ENCODE measurements at places on chromosomes 2 and 18. TPM values are rescaled to one million over a fixed set of nuclear protein-coding genes. Genes with fewer than 3 reads are reported as not detected.

Gene MBOAT2
- total RNA-seq = 2.9 TPM

Gene SPATA3
- total RNA-seq = 0.72 TPM

Gene GAL3ST2
- total RNA-seq = 1.1 TPM

Gene ANKRD29
- not detected for total RNA-seq

Gene NETO1
- total RNA-seq = not detected

Gene UPP2
- not detected for total RNA-seq

Gene UGT1A8
- not detected for total RNA-seq

- DNase-seq = no peak
- H3K27me3 ChIP-seq = no peaks in the 10 kb centered on the region
- H3K4me3 ChIP-seq = no peak overlapping the region
Measured at GRCh38 chr2:73968357-73968937, 16.3 kb upstream of the TET3 start.

- H3K36me3 ChIP-seq = no peaks in the 10 kb centered on the region
- DNase-seq = no peak
- H3K27ac ChIP-seq = no peak overlapping the region
- no peaks in the 10 kb centered on the region for H3K27me3 ChIP-seq
Measured at GRCh38 chr2:51997571-51997970, 965.6 kb upstream of the NRXN1 start.

- DNase-seq = peak; percentile 30
- H3K4me1 ChIP-seq = peaks cover 11% of the 10 kb centered on the region
- H3K4me3 ChIP-seq = peak overlapping the region; percentile 33
- H3K27me3 ChIP-seq = no peaks in the 10 kb centered on the region
- no peaks in the 10 kb centered on the region for H3K36me3 ChIP-seq
- H3K27ac ChIP-seq = no peak overlapping the region
Measured at GRCh38 chr2:33497221-33497650, 20.8 kb downstream of the RASGRP3 start.

- H3K4me3 ChIP-seq = no peak overlapping the region
- peaks cover 10% of the 10 kb centered on the region for H3K4me1 ChIP-seq
- no peaks in the 10 kb centered on the region for H3K27me3 ChIP-seq
- H3K27ac ChIP-seq = no peak overlapping the region
Measured at GRCh38 chr2:231640641-231641111, 48.0 kb downstream of the TEX44 start.

DNA sequence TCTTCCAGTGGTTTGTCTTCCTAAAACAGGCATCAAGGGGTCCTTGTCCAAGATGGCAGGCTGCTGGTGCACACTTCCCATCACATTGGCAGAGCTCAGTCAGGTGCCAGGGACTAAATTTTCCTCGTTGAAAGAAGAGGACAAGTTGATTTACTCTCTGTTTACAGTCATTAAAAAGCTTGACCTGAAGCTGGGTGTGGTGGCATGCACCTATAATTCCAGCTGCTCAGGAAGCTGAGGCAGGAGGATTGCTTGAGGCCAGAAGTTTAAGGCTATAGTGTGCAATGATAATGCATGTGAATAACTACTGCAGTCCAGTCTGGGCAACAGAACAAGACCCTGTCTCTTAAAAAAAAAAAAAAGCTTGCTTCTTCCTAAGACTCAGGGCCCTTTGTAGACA, 3.6 kb upstream of the PLB1 start:
- H3K27me3 ChIP-seq = no peaks in the 10 kb centered on the region
- H3K4me1 ChIP-seq = no peaks in the 10 kb centered on the region
- H3K4me3 ChIP-seq = no peak overlapping the region
- no peak for DNase-seq
- H3K27ac ChIP-seq = no peak overlapping the region

DNA sequence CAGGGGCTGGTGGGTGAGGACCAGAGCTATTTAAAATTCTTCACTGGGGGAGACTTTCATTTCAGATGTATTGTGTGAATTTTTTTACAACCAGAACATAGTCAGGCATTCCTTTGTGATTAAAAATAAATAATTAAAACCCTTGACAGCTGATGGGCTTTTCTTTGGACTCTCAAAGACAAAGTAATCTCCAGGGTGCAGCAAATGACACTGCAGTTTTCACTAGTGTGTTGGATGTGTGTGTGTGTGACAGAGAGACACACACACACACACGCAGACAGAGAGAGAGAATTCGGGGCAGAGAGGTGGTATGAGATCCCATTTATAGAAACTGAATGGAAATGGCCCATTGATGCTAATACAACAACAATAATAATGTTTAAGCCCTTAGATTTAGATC, 10.3 kb upstream of the GALNT14 start:
- no peak overlapping the region for H3K4me3 ChIP-seq
- no peak overlapping the region for H3K27ac ChIP-seq
- no peak for DNase-seq
- H3K4me1 ChIP-seq = no peaks in the 10 kb centered on the region
- no peaks in the 10 kb centered on the region for H3K36me3 ChIP-seq
- peaks cover 9% of the 10 kb centered on the region for H3K27me3 ChIP-seq

GRCh38 chr2:146814971-146815370, 1029.9 kb upstream of the ACVR2A start:
- no peak for DNase-seq
- H3K4me1 ChIP-seq = no peaks in the 10 kb centered on the region
- no peaks in the 10 kb centered on the region for H3K36me3 ChIP-seq
- no peak overlapping the region for H3K4me3 ChIP-seq

- H3K27me3 ChIP-seq = no peaks in the 10 kb centered on the region
- no peaks in the 10 kb centered on the region for H3K4me1 ChIP-seq
- no peak overlapping the region for H3K4me3 ChIP-seq
- DNase-seq = no peak
- H3K27ac ChIP-seq = no peak overlapping the region
Measured at GRCh38 chr2:132760405-132760804, 90.4 kb upstream of the LYPD1 start.

DNA sequence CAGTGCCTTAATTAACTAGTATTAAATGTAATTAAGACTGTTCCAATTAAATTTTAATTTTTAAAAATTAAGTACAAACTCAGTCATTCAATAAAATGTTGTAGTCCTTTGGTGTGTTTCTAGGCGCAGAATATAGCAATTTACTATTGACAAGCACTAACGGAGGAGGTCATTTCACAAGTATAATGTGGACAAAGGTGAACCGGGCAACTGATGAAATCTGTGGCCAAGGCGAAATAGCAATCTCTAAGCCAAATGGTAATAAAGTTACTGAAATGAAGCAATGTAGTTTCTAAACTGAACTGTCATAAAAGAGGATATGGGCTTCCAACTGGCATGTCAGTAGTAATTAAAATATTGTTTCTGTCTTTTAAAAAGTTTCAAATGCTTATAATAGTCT, 27.5 kb downstream of the FIGN start:
- no peak for DNase-seq
- H3K4me1 ChIP-seq = no peaks in the 10 kb centered on the region
- H3K36me3 ChIP-seq = no peaks in the 10 kb centered on the region
- H3K27ac ChIP-seq = no peak overlapping the region

DNA sequence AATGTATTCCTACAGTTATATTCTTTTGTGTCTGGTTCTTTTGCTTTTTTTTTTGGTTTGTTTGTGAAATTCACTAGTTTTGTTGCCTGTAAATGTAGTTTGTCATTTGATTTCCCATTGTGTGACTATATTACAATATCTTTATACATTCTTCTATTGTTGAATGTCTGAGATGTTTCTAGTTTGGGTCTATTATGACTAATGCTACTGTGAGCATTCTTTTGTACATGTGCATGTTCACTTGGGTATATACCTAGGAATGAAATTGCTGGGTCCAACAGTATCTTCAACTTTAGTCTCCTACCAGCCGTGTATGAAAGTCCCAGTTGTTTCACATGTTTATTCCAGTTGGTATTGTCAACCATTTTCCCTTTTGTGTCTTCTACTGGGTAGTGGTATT, 112.7 kb upstream of the RBMS1 start:
- no peak overlapping the region for H3K27ac ChIP-seq
- H3K27me3 ChIP-seq = no peaks in the 10 kb centered on the region
- no peaks in the 10 kb centered on the region for H3K4me1 ChIP-seq
- H3K36me3 ChIP-seq = no peaks in the 10 kb centered on the region

DNA sequence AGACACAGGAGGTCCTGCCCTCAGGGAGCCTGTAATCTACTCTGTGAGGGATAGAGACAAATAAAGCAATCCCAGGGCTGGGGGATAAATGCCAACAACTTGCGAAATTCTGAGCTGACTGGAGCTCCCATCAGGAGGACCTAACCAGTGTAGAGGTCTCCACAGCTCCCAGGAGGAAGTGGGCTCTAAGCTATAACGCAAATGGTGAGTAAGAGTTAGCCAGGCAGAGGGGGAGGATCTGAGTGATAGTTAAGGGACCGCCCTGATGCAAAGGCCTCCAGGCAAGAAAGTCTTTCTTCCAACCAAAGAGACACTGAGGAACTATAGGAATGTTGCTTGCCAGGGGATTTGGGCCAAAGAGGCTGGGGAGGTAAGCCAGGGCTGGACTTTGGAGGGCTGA, 16.0 kb upstream of the ZNF532 start:
- DNase-seq = no peak
- H3K27ac ChIP-seq = no peak overlapping the region
- no peaks in the 10 kb centered on the region for H3K36me3 ChIP-seq
- H3K4me1 ChIP-seq = no peaks in the 10 kb centered on the region
- no peak overlapping the region for H3K4me3 ChIP-seq
- peaks cover 11% of the 10 kb centered on the region for H3K27me3 ChIP-seq

DNA sequence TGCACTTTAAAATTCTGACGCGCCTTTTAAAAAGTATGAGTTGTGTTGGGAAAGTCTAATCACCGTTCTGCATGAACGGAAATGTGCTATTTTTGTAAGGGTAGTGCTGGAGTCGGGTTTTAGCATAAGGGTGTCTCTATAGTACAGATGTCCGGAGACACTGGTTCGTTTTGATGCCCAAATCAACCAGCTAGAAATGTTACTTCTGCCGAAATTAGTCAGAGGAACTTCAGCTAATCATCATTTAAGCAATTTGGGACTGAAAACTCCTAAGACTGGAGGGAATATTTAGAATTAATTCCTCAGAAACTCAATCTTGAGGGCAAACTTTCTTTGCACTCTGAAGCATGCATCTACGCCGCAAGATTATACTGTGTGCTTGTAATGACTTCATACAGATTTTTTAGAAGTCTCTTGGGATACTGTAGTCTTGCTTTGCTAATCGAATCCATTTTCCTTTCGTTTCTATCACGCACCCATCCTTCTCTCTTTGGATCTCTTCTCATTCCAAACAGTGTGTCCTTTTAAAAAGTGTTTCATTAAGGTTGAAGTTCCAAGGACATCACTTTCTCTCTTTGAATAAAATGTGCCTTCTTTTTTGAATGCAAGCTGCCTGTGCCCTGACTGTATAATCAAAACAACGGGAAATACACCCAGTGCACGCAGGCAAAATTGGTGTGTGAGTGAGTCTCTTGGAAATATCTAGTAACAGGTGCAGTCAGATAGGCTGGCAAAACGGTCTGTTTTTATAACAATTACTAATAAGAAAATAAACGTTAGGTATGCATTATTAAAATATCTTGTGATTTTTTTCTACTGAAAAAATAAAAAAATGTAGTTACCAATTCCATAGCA, 270.9 kb upstream of the TCF4 start:
- H3K27me3 ChIP-seq = no peaks in the 10 kb centered on the region
- no peaks in the 10 kb centered on the region for H3K4me1 ChIP-seq
- DNase-seq = no peak
- no peak overlapping the region for H3K4me3 ChIP-seq
- H3K36me3 ChIP-seq = no peaks in the 10 kb centered on the region

Data from CD4-positive, CD25-positive, alpha-beta regulatory T cell (primary cell).